ENCODE measurements at places on chromosomes 3 and 15.

GRCh38 chr15:29035336-29036285 is 149.8 kb downstream of the APBA2 start:
- no peak for DNase-seq

DNA sequence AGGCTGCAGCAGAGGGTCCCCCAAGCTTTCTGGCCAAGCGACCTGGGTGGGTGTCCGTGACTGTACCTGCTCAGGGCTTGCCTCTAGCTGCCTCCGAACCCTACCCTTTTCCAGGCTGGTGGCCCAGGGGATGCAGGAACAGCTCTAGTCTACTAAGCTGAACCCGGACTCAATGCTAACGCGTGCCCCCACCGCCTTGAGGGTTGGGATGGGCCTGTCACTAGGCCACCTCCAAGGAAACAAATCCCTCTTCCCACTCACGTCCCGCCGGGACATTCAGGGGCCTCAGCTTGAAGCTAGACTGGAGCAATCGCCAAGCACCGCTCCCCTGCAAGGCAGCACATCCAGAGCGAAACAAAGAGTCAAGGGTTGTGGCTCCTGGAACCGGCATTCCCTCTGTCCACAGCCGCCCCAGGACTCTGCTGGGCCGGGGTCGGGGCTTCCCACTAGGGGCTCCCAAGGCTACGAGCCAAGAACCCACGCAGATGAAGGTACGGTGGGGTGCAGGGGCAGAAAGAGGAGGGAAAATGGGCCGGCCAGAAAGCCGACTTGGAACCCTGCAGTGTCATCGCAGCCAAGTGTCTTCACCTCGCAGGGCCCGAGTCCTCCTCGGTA is 2.9 kb downstream of the FBXL22 start:
- DNase-seq, result no peak

GRCh38 chr3:151548195-151548594 is 87.3 kb upstream of the IGSF10 start:
- no peak for DNase-seq

GRCh38 chr3:72960812-72961518 is 35.6 kb upstream of the PPP4R2 start:
- no peak for DNase-seq

GRCh38 chr3:134927599-134927998 is 132.5 kb downstream of the EPHB1 start:
- DNase-seq, result no peak

DNA sequence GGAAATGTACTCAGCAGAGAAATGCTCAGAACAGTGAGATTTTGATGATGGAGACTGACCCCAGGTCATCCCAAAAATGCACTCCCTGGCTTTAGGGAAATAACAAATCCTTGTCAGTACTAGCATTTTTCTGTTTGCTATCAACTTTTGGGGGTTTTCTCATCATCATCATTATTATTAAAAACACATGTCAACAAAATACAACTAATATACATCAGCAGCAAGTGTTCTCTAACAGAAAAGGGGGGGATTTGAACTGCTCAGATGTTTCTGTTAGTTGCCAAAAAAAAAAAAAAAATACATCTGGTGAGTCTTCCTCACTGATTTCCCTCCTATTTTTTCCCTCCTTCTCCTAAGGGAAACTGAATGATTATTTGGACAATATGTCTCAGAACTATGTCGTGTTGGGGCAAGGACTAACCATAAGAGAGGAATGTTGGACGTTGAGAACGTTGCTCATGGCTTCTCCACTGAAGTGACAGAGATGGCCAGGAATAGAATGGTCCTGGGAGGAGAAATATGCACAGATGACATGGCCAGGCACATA is 230.0 kb upstream of the MCTP2 start:
- no peak for DNase-seq

- DNase-seq, result no peak
Measured at GRCh38 chr3:50620420-50620819, 3.5 kb downstream of the MAPKAPK3 start.

Measured in cortex of kidney (tissue), 1 donor.